ENCODE measurements at places on chromosomes 6 and 20. TPM values are rescaled to one million over a fixed set of nuclear protein-coding genes. Genes with fewer than 3 reads are reported as not detected.
A peak's percentile ranks its signal among the peaks of the same experiment; 100 is the strongest.

C6orf118 gene
- total RNA-seq: 0.42 TPM

DNA sequence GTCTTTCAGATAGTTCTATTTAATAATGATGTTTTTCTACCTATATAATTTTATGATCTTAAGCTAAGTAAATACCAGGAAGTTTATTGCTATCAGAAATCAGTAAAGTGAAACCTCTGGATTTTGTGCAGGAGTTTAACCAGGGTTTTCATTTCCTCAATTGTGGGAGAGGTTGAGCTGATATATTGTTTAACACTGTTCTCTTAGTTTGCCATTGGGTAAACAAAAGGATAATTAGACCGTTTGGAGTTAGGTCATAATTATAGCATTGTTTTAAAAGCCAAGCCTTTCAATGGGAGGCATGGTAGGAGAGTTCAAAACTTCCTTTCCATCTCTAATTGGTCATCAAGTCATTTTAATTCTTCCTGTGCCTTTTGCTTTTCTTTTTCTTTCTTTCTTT lies 58.7 kb downstream of the STXBP5 start:
- no peak for DNase-seq

- DNase-seq: peak; percentile 53
Measured at GRCh38 chr20:54200487-54201267, 7.2 kb upstream of the PFDN4 start.

SLA2 gene
- total RNA-seq: 0.29 TPM

HLA-B gene
- total RNA-seq: 628 TPM

DNA sequence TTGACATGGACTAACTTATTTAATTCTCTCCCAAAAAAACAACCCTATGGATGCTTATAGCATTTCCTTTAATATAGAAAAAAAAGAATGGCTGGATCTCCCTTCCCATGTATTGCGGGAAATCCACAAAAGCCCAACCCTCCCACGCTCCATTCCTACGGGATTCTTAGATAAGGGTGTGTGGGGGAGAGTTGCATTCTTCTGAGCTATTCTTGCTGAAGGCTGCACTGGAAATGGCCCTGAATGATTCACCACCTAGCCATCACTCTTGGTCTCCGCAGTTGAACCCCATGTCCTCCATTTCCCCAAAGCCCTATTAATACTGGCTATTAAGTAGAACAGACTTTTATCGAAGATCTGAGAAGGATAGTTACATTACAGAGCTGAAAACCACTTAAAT lies 41.9 kb upstream of the ADGRF5 start:
- DNase-seq: no peak

- no peak for DNase-seq
Measured at GRCh38 chr6:56032715-56033260, 157.4 kb upstream of the BMP5 start.

ZNF133 gene
- total RNA-seq: 10.9 TPM

VSTM2L gene
- 11.1 TPM for total RNA-seq

- no peak for DNase-seq
Measured at GRCh38 chr20:48601798-48602197, 226.0 kb downstream of the PREX1 start.

- no peak for DNase-seq
Measured at GRCh38 chr20:3194617-3195280, 9.7 kb downstream of the DDRGK1 start.

- no peak for DNase-seq
Measured at GRCh38 chr20:53534037-53534436, 59.6 kb downstream of the ZNF217 start.

LPIN3 gene
- total RNA-seq: 12.0 TPM

- no peak for DNase-seq
Measured at GRCh38 chr6:73951183-73951582, 255.2 kb downstream of the CD109 start.

DNA sequence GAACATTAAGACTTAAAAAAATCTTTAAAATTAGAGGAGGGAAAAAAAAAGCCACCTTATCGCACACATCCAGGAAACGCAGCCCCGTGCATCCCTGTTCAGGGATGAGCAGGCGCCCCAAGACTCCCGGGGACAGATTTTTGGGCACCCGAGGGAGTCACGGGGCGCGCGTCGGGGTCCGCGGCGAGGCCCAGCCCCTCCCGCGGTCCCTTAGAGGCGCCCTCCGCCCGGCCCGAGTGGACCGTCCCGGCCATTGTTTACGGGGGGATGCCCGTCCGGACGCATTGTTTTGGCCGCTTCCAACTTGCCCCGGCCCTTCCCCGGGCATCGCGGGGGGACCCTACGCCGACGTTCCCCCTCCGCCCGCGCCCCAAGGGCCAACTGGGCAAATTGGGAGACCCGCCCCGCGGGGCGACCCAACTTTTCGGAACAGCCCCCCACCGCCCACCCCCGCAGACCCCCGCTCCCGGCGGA lies 610 bp downstream of the ZNF217 start:
- DNase-seq: no peak

DNA sequence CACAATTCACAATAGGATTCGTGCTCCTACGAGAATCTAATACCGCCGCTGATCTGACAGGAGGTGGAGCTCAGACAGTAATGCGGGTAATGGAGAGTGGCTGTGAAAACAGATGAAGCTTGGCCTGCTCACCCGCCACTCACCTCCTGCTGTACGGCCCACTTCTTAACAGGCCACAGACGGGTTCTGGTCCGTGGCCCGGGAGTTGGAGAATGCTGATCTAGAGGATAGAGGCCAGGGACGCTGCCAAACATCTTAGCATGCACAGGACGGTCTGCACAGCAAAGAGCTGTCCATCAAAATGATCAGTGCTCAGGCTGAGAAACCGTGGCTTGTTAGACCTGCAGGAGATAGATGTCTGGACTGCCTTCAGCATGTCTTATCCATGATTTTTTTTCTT lies 186.4 kb downstream of the SASH1 start:
- no peak for DNase-seq

GRCh38 chr6:152130441-152130840 lies 323.0 kb downstream of the ESR1 start:
- no peak for DNase-seq

GRCh38 chr20:2086177-2086979 lies 15.2 kb upstream of the STK35 start:
- DNase-seq: no peak

DNA sequence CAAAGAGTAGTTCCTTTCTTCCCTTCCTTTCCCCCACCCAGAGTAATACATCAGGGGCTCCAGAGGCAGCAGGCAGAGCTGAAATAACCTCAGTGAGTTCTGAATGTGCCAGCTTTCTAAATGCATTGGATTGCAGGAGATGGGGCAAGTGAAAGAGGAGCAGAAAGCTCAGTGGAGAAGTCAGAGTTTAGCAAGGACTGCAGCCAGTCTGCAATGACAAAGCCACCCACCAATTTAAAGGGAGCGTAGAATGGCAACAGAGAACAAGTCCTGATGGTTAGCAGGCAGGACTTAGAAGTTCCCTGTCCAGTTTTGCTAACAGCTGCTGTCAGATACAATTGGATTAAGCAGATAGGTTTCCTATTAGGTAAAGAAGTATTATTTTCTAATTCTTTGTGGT lies 203.4 kb upstream of the RIN2 start:
- no peak for DNase-seq

GCNT2 gene
- 21.0 TPM for total RNA-seq

TAGAP gene
- total RNA-seq: 1.7 TPM

- DNase-seq: no peak
Measured at GRCh38 chr6:157840776-157841175, 17.7 kb downstream of the SNX9 start.

DNA sequence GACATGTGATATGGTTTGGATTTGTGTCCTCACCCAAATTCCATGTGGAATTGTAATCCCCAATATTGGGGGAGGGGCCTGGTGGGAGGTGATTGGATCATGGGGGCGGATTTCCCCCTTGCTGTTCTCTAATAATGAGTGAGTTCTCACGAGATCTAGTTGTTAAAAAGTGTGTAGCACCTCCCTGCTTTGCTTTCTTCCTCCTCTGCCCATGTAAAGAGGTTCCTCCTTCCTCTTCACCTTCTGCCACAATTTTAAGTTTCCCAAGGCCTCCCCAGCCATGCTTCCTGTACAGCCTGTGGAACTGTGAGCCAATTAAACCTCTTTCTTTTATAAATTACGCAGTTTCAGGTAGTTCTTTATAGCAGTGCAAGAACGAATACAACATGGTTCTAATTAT lies 2.1 kb upstream of the ZNF451 start:
- DNase-seq: no peak

GSTA1 gene
- total RNA-seq: not detected

SPATS1 gene
- not detected for total RNA-seq

DNA sequence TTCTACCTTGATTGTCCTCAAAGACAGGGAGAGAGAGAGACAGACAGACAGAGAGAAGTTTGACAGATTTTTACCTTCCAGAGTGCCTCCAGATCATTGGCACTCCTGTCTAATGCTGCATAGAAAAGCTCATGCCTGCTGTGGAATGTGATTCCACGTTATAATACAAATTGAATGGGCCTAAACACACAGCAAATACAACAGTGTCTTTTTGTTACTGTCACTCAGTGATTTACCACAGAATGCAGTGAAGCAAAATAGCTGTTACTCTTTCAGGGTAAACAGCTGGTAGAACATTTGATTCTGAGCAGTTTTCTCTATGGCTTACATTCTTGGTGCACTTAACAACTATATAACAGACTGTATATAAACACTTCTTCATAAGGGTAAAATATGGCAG lies 558.7 kb downstream of the LMBRD1 start:
- no peak for DNase-seq

DNA sequence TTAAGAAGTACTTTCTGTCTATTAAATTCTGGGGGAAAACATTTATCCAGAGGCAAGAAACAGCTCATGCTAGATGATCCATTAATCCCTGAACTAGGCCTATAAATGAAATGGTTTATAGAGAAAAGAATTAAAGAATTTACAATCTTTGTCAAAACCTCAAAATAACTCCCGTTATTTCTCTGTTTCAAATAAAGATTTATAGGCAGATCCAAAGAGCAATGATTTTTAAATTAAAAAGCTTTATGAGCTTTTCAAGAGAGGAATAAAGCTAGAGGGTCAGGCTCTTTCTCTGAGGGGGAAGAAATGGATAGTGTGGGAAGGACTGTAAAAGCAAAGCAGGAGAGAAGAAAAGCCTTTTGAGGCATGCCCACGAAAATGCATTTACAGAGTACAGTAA lies 82.5 kb upstream of the OGFRL1 start:
- no peak for DNase-seq

GRCh38 chr6:158958504-158959386 lies 41.3 kb downstream of the RSPH3 start:
- DNase-seq: no peak

Data from esophagus muscularis mucosa (tissue), 4 donors.